ENCODE measurements at places on chromosomes 2 and 18.

- no peak for DNase-seq
Measured at GRCh38 chr2:241505086-241505780, 3.2 kb downstream of the STK25 start.

GRCh38 chr2:121080013-121080772, 204.8 kb downstream of the TFCP2L1 start:
- DNase-seq: peak; percentile 37

DNA sequence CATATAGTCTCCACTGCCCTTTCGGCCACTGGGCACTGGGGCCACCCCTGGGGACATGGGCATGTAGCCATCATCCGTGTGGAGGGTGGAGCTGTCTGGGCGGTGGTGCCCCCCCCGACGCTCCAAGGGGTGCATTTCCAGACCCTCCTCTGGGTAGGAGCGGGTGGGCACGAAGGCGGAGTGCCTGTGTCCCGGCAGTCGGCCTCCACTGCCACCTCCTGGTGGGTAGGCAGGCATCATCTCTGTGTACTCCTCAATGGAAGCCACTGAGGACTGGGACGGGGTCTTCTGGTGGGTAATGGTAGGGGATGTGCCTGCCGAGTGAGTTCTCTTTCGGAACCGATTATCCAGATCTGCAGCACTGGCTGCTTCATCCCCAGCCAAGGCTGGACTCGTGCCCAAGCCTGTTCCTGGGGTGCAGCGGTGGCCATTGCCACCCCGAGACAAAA, 2.8 kb downstream of the IRS1 start:
- DNase-seq: no peak

- DNase-seq: peak; percentile 45
Measured at GRCh38 chr2:202109737-202110184, 36.7 kb downstream of the KIAA2012 start.

DNA sequence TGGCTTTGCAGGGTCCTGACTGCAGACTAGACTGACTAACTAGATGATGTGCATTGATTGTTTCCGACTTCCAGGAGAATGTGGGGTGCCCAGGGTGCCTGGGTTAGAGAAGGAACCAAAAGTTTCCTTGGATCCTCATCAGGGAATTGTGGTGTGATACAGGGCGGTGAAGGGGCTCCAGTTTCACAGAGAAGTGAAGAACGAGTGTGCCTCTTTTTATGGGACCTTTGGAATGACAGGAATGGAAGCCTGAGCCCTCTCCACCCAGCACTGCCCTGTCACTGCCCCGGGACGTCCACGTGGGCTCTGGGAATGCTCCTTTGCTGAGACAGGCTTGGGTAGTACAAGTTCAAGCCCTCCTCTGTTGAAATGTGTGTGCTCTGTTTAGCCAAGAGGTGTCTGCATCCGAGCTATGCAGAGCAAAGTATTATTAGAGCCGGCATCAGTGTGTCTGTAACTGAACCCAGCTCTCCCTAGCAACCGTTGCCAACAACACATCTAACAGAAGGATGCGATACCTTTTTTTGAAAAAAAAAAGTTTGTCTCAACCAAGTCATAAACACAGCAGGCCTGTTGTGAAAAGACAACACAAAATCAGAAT, 183.6 kb downstream of the SMAD7 start:
- DNase-seq: peak; percentile 81

GRCh38 chr2:157245846-157246764, 11.4 kb upstream of the GALNT5 start:
- peak; percentile 85 for DNase-seq

GRCh38 chr2:7847321-7847720, 834.5 kb upstream of the ID2 start:
- DNase-seq: no peak

DNA sequence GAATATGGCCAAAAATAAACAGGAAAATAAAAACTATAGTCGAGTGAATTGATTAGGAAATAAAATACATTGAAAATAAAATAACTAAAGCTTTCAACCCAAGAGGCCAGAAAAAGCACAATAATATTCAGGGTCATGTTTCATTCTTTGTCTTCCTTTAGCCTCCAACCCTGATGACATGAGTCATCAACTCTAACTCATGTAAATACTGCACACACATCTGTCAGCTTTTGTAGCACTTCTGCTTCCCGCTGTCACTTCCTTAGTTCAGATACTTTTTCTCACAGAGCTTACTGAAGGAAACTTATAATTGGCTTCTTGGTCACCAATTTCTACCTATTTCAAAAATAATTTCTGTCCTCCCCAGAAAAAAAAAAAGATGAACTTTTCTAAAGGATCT, 112.8 kb downstream of the UPP2 start:
- DNase-seq: peak; percentile 42

DNA sequence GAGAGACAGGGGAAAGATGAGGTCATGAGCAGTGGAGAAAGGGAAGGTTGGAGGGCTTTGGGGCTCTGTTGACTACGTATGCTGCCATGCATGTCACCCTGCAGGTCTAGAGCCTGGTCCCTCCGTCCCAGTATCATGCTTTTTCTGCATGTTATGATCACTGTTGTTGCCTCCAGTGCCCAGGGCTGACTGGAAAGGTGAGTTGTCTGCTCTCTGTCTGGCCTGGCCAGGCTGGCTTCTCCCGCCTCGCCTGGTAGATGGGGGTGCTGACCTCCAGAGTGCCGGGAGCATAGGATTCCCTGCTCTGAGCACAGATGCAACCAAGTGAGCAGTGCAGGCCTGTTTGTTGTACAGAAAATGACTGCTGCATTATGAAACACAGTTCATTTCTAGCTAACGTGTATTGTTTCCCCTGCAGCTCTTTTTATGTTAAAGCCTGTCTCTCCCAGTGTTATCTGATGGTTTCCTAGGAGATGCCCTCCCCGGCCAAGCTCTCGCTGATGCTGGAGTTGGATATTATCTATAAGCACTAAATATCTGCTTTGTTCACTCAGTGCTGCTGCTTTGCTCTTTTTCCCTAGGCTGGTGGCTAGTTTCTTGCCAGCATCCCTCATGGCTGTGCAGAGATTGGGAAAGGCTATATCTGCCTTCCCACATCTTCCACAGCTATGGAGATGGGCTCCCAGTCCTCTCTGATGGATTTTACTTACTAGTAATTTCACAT, 158.2 kb downstream of the TDRD15 start:
- no peak for DNase-seq

DNA sequence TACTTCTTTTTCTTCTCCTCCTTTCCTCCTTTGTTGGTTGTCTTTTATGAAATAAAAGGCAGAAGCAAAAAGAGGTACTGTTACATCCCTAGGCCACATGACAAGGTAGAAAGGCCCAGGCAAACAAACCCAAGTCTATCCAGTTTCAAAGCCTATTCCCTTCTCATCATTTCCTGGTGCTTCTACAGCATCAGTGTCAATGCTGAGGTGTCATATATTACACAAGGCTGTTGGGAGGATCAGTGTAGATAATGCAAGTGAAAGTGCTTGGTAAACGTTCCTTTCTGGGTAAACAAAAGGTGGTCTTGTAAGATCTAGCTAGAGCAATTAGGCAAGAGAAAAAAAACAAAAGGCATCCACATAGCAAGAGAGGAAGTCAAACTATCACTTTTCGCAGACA, 64.9 kb downstream of the EVA1A start:
- DNase-seq: no peak

DNA sequence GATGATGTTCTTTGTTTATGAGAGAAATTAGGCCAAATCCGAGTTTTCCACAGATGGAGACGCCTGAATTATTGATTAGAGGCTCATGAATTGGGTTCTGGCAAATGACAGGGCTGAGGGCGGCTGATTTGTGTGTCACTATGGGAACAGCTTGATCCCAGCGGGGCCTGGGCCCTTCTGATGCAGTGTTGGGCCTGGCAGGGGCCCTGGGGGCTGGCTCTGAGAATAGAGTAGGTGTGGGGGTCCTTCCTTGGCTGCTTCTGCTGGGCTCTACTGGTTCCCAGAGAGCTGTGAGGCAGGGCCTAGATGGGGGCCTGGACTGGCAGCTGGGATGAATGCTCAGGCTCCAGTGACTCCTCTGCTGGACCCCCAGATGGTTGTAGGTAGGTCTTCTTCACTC, 164.8 kb downstream of the CELF4 start:
- no peak for DNase-seq

DNA sequence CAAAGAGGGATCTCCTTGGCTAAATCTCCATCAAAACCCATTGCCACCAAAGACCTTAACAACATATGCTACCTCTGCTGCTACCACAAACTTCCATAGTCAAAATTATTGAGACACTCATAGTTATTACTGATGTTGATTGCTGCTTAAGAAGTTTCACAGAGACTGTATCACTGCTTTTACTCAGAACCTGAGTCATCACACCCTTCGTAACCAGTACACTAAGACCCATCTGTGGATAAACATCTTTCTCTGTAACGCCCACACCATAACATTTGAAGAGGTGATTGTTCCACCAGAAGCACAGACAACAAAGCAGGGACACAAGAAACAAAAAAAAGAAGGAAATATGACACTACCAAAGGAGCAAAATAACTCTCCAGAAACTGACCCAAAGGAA, 1563.1 kb downstream of the LRP1B start:
- DNase-seq: peak; percentile 53

- no peak for DNase-seq
Measured at GRCh38 chr2:71974846-71975245, 172.8 kb downstream of the CYP26B1 start.

- no peak for DNase-seq
Measured at GRCh38 chr2:33498291-33498956, 22.0 kb downstream of the RASGRP3 start.

- DNase-seq: no peak
Measured at GRCh38 chr2:173205375-173205774, 129.7 kb downstream of the MAP3K20 start.

GRCh38 chr18:24138409-24138788, 463 bp upstream of the CABYR start:
- no peak for DNase-seq

- no peak for DNase-seq
Measured at GRCh38 chr2:101638181-101638711, 59.3 kb upstream of the MAP4K4 start.

- peak; percentile 80 for DNase-seq
Measured at GRCh38 chr2:120287183-120288015, 34.7 kb downstream of the RALB start.

DNA sequence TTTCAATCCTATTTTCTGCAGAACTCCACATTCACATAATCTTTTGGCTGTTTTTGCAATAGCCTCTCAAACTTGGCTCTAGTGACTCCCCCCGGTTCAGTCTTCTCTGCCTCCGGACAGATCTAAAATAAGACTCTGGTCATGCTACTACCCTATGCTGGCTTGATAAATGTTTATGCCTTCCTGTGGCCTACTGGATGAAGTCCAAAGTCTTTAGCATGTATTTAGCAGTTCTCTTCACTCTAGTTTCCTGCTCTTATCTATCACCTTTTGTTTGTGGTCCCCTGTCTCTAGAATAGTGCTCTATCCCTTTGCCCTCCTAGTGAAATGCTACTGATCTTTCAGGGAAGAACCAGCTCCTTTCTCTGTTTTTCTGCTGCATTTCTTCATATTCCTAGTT, 14.4 kb downstream of the ADCYAP1 start:
- no peak for DNase-seq

DNA sequence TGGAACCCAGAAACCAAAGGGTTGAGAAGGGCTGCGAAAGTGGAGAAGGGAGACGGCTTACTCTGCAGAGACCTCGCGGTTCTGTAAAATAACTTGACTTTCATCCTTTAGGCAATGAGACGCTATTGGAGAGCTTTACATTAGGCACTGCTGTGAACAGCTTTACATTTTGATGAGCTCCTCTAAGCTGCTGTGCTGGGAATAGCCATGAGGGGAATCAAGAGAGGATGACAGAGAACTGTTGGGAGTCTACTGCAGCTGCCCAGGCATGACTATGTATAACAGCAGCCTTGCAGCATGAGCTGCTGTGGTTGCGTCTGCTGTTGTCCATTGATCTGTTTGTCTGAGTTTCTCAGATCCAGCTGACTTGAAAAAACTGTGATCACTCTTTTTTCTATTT, 310.8 kb upstream of the MAP2 start:
- DNase-seq: no peak

DNA sequence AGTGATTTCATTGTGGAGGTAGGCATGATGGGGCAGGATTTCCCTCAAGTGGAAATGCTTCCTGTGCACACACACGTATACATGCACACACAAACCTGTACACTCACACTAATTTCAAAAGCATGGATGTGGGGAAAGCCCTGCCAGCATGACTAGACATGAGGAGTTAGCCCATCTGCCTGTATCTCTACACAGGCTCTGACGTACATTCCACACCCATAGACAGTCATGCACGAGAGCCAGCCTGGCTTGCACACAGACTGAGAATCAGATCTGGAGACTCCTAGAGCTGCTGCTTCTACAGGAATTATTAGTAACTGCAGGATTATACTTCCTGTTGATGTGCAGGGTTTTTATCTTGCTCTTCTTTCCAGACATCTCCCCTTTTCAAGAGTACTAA, 27.3 kb upstream of the NFU1 start:
- peak; percentile 74 for DNase-seq

DNA sequence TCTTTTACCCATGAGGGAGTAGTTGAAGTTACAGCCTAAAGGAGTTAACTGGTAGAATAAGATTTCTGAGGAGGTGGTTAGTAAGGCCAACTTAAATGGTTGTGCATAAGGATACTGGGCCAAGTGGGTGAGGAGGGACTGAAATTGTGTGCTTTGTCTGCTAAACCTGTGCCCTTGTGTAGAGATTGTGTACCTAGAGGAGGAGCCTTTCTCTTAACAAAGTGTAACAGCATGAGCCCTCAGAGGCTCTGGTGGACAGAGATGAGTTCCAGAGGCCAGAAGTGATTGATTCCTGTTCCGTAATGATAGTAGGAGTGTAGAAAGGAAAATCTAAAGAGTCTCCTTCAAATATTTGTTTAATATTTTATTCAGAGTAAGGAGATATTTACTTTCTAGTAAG, 42.9 kb downstream of the OTX1 start:
- no peak for DNase-seq

- DNase-seq: peak; percentile 41
Measured at GRCh38 chr2:43210467-43211303, 15.7 kb downstream of the ZFP36L2 start.

DNA sequence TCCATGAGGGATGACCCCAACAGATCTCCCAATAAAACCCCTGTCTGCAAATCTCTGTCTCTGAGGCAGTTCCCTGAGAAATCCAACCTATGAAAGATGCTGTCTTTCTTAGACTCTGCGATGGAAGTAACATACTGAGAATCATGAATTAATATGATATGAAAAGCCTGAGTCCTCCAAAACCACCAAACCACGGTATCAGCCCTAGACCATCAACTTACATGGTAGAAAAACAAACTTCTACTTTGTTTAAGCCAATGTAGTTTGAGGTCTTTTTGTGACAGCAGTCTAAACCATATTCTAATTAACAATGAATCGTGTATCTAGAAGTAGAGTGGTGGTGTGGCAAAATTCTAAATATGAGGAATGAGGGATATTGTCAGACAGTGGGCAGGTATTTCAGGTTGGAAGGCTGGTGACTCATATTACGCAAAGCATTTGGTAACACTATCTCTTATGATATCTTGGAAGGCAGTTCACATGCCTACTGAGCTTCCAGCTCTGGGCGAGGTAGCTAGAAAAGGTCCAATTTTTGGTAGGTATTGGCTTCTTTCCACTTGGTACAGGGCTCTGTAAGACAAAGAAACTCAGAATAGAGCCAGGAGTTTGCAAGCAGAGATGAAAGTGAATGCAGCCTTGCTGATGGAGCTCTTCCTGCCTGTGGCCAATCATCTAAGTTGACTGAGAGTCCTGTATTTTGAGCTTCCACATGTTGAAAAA, 215.8 kb downstream of the ZFP36L2 start:
- no peak for DNase-seq

Data from brain microvascular endothelial cell (primary cell).